SHP77 (cell line): ENCODE measurements at places on chromosomes 6 and 20.
A peak's percentile ranks its signal among the peaks of the same experiment; 100 is the strongest.

DNA sequence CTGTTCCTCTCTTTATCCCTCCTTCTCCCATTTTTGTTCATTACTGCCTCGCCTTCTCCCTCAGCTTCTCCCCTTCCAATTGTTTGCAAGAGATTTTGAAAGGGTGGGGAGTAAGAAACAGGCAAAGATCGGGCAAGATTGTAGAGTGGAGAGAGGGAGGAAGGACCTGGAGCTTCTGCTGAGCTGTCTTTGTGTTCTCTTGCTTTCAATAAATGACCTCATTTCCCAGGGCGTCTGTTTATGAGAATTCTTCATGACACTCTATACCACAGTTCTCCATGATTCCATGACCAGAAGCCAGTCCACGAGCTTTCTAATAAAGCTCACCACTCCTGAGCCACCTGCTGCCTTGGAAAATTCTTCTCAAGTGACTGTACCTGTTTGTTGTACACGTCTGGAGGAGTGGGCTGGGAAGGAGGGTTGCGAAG lies 50.0 kb upstream of the PLEKHG1 start:
- no peak for DNase-seq

GRCh38 chr6:12813321-12813720 lies 96.8 kb downstream of the PHACTR1 start:
- no peak for DNase-seq

- peak; percentile 74 for DNase-seq
Observed at GRCh38 chr6:157157258-157157657, 166.1 kb downstream of the TMEM242 start.

- DNase-seq: no peak
Observed at GRCh38 chr6:165922309-165922794, 245.3 kb downstream of the TBXT start.

DNA sequence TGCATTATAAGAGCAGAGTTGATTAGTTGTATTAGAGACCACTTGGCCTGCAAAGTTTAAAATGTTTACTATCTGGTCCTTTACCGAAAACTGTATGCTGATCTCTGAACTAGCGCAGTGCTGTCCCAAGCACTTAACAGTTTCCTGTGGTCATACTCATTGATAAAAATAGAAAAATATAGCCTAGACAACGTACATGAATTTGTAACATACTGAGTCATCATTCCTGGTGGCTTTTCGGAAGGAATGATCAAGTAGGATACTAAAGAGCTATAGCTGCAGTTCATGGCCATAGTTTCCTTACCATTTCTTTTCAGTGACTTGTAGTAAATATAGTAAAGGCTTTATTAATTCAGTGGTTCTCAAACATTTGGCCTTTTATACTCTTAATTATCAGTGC lies 18.4 kb downstream of the TTK start:
- no peak for DNase-seq

DNA sequence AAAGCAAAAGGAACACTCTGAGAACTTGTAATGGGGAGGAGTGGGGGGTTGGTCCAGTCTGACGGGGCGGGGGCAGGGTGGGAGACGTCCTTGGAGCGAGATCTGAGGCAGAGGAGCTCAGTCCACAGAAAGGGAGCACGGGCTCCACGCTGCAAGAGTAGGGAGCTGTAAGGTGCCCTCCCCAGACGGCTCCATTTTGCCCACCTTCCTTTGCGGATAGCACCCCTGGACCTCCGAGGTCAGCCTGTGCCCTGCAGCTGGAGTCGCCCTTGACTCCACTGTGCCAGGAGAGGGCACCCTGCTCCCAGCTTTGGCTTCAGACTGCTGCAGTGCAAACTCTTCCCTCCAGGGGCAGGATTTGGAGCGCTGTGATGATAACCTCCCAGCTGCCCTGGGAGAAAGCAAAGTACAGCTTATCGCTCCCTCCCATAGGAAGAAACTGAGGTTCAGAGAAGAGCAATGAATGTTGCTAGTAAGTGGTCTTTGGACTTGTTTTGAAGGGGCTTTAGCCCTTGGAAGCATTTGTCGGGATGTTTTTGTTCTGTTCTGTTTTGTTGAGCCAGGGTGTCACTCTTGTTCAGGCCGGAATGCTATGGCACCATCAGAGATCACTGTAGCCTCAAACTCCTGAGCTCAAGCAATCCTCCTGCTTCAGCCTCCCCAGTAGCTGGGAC lies 9.5 kb upstream of the AHCY start:
- peak; percentile 76 for DNase-seq

- no peak for DNase-seq
Observed at GRCh38 chr6:21808045-21808470, 214.5 kb downstream of the SOX4 start.

DNA sequence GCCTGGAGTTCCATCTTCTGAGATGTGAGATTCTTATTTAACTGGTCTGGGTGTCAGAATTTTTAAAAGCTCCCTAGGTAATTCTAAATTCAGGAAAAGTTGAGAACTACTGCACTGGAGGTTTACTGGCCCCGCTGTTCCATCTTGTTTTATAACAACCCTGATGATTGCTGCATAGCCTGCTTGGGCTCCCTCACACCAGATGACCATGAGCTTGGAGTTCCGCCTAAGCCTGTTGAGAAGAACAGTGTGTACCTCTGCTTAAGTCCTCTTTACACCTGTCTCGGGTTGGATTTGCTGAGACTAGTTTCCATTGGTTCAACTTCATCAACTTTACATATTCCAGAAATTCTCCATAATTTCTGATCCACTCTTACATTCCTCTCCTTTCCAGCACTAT lies 77.9 kb downstream of the FKBP5 start:
- DNase-seq: no peak

DNA sequence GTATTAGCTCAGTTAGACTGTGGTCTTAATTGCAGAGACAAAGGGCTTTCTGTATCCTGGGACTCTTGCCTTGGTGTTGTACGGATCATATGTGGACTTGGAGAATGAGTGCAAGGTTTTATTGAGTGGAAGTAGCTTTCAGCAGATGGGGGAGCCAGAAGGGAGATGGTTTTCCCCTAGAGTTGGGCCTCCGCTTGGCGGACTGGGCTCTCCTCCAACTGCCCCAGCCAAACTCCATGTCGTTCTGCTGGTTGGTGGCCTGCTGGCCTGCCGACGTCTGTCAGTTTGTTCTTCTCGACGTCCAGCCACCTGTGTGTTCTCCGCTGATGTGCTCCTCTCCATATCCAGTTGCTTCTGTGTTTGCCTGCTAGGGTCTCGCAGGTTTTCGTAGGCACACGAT lies 189.5 kb upstream of the FLRT3 start:
- no peak for DNase-seq

DNA sequence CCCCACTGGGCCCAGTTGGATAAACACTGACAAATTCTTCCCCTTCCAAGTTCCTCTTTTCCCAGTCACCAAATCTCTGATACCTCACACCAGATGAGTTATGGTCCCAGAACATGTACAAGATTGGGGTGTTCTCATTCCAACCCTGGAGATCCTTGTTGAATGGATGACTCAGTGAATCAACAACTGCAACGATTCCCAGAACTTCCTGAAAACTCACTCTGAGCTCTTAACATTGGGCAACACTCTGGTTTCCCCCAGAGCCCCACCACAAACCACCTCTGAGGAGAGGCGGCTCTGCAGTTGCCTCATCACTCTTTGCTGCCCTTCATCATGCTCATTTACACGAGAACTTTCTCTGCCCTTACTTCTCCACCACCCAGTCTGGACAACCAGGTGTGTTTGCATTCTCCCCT lies 115.2 kb downstream of the MRPL14 start:
- no peak for DNase-seq

DNA sequence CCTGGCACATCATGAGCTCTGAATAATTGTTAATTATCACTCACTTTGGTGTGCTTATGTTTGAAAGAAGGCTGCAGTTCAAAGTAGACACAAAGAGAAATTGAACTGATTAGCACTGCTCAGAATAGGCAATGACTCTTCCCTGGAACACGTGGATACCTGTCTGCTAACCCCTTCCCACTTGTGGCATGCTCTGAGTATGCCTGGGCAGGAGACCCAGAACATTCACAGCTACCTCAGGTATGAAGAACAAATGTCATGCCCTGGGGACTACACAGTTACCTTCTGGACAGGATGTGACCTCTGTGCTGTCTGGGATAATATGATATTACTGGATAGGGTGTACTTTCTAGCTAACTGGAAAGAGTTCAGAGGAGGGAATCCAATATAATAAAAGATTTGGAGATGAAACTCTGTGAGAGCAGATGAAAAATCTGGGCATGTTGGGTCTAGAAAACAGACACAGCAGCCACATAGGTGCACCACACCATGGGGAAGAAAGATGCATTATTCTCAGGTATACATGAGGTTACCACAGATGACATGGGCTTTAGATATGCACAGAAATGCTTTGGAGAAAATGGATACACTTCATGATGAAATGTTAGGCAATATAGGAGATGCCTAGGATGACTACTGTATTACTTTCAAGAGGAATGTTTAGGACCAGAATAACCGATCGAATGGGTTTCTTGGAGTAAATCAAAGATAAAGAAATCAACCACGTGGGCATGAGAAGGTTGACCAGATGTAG lies 324.2 kb upstream of the PREP start:
- no peak for DNase-seq

- DNase-seq: no peak
Observed at GRCh38 chr20:1465470-1466210, 1.0 kb downstream of the NSFL1C start.

- DNase-seq: no peak
Observed at GRCh38 chr20:24773751-24774201, 175.3 kb upstream of the CST7 start.

GRCh38 chr20:37922016-37922415 lies 19.1 kb downstream of the VSTM2L start:
- no peak for DNase-seq

GRCh38 chr6:146028851-146029572 lies at the start of gene GRM1:
GRM1 (plus strand) TSS chr6:146029062; CDS start chr6:146029518, 456 bp downstream.
- DNase-seq: no peak

DNA sequence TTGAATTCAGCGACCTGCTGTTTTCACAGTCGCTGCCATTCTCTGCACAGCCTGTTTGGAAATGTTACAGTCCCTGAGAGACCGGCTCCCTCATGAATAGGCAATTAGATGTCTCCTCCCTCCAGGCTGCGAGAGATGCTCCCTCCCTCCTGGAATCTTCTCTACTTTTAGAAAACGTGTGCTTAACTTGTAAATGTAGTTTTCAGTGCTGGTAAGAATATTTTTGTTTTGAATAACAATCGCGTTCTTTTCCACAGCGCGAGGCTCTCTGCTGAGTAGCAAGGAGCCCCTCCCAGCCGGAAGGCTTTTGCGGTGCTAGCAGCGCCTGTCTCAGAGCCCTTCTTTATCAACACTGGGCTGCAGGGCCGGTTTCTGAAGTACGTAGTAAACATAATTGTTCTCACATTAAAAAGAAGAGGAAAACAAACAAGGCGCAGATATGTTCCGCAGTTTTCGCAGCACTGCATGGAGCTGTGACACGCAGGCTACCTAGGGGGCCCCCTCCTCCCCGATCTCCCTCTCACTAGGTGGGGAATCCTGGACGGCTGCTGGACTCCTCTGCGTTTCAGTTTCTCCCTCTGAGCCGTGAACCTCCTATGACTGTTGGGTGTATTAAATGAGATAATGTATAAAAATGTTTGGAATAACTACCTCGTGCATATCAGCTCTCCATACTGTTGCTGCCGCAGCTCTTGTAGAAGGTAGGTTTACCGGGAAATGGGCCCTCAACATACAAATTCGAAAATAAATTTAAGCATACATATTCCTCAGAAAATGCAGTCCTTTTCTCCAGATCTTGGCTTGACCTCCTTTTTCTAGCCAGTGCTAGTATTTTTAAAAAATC lies 79.0 kb upstream of the SPACA1 start:
- no peak for DNase-seq

- no peak for DNase-seq
Observed at GRCh38 chr6:39791311-39791710, 865 bp upstream of the DAAM2 start.

DNA sequence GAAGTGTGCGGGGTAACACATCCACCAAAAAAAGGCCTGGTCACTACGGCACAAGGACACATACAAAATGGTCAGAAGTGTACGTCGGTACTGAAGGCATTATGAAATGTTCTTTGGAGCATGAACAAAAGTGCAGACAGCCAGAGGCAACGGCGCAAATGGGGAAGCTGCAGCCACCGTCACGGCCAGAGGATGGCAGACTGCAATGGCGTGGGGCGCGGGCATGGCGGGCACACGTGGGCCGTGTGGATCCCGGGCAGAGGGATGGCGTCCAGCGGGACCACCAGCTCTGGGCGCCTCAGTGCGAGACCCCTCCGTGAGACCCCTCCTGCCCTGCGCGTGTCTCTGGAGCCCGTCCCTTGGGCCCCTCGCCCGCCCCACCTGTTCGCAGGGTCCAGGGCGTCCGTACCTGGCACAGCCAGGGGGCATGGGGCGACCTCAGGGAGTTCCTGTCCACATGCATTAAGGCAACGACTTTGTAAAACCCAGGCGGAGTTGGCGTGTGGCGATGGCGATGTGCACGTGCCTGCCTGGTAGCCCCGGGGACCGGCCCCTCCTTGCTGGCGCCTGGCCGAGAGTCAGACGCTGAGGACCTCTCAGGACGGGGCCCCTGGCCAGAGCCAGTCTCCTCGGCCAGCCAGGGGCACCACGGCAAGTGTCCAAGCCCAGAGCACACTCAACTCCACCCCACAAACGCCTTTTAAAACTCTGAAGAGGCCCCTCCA lies 39.5 kb upstream of the CHRNA4 start:
- DNase-seq: no peak

DNA sequence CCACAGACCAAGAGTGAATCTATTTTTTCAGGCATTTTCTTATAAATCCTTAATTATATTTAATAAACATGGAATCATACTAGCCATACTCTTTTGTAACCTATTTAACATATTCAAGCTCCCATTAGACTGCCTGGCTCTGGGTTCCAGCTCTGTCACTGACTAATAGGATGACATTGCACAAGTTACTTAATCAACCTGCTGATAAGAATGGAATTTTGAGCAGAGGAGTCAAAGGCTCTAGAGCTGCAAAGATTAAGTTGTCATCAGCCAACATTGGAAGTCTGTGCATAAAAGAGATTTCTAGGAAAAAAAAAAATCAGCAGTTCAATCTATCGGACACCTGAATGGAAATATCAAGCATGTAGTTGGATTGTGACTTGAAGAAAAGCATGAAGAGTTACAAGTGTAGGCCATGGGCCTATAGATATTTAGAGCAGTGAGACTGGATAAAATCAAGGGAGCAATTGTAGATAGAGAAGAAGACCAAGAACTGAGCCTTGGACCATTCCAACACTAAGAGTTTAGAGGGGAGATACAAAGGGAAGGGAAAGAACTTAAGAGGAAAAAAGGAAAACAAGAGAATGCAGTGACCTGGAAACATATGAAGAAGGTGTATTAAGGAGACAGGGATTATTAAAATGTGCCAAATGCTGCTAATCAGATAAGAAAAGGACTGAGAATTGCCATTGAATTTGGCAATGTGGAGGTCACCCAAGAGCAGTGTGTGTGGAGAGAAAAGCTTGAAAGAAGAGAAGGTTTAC lies 11.0 kb upstream of the HINT3 start:
- DNase-seq: no peak
